ENCODE measurements at places on chromosomes 2 and 18. TPM values are rescaled to one million over a fixed set of nuclear protein-coding genes. Genes with fewer than 3 reads are reported as not detected.

FSHR gene
- total RNA-seq, result not detected

EPG5 gene
- 62.5 TPM for total RNA-seq

REG1B gene
- total RNA-seq, result not detected

DLGAP1 gene
- 0.12 TPM for total RNA-seq

CAPN14 gene
- 0.12 TPM for total RNA-seq

Data from uterine smooth muscle cell (primary cell).